ENCODE measurements at places on chromosomes 5 and 9. TPM values are rescaled to one million over a fixed set of nuclear protein-coding genes. Genes with fewer than 3 reads are reported as not detected.

WDR38 gene
- not detected for total RNA-seq

FTMT gene
- not detected for total RNA-seq

OR13C9 gene
- not detected for total RNA-seq

KIF20A gene
- 13.8 TPM for total RNA-seq

SPEF2 gene
- total RNA-seq: 2.3 TPM

NUTM2F gene
- not detected for total RNA-seq

RASEF gene
- 0.55 TPM for total RNA-seq

LIFR gene
- total RNA-seq: 2.1 TPM

TNIP1 gene
- 184 TPM for total RNA-seq

NR4A3 gene
- 0.15 TPM for total RNA-seq

TAS2R1 gene
- not detected for total RNA-seq

ZNF354C gene
- 3.0 TPM for total RNA-seq

PCDHA4 gene
- total RNA-seq: not detected

ABO gene
- not detected for total RNA-seq

IFNB1 gene
- not detected for total RNA-seq

SNX18 gene
- total RNA-seq: 18.6 TPM

PIP5K1B gene
- total RNA-seq: not detected

ANKRD18B gene
- total RNA-seq: 1.8 TPM

WNT8A gene
- not detected for total RNA-seq

LCN10 gene
- not detected for total RNA-seq

FAM221B gene
- total RNA-seq: not detected

SH3RF2 gene
- total RNA-seq: 25.8 TPM

UBE2QL1 gene
- not detected for total RNA-seq

PCDHA1 gene
- total RNA-seq: not detected

FOXD4L3 gene
- not detected for total RNA-seq

STPG3 gene
- not detected for total RNA-seq

KCNMB1 gene
- not detected for total RNA-seq

IQGAP2 gene
- total RNA-seq: not detected

All from hair follicular keratinocyte (primary cell).